ENCODE measurements at places on chromosomes 2 and 18. TPM values are rescaled to one million over a fixed set of nuclear protein-coding genes. Genes with fewer than 3 reads are reported as not detected.

GRCh38 chr18:49725809-49726674, 87.3 kb downstream of the ACAA2 start:
- peak; percentile 72 for DNase-seq

DNA sequence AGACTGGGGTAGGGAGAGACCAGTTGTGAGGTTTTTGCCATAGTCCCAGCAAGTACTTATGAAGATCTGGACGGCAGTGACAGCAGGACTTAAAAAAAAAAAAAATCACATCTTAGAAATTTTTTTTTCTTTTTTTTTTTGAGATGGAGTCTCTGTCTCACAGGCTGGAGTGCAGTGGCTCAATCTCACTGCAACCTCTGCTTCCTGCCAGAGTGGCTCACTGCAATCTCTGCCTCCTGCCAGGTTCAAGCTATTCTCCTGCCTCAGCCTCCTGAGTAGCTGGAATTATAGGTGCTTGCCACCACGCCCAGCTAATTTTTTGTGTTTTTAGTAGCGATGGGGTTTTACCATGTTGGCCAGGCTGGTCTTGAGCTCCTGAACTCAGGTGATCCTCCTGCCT, 22.4 kb upstream of the STAT4 start:
- DNase-seq: no peak

DNA sequence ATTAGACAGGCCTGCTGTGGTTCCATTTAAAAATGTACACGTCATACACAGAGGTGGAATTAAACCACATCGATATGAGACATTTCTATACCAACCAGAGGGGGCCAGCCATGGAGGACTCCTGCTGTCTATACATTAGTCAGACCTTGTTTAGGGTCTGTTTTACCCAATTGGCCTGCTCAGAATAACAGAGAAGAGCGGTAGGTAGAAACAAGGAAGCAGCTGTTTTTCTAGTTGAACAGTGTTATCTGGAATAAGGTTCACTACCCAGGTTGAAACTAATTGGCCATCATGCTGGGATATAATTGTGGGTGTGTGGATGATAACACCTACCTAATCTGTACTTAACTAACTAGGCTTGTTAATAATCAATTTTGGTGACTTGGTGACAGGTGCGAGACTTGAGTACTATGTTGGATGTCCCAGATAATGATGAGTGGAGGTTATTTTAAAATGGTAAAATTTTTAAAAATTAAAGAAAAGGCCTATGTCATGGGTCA, 47.5 kb downstream of the RHBDD1 start:
- no peak for DNase-seq

The SOWAHC gene
- 13.4 TPM for polyA plus RNA-seq

The DNAH6 gene
- polyA plus RNA-seq: 0.13 TPM

- DNase-seq: no peak
These were observed 57.3 kb downstream of the UNC50 start for GRCh38 chr2:98665677-98666076.

The MLPH gene
- 218 TPM for polyA plus RNA-seq

DNA sequence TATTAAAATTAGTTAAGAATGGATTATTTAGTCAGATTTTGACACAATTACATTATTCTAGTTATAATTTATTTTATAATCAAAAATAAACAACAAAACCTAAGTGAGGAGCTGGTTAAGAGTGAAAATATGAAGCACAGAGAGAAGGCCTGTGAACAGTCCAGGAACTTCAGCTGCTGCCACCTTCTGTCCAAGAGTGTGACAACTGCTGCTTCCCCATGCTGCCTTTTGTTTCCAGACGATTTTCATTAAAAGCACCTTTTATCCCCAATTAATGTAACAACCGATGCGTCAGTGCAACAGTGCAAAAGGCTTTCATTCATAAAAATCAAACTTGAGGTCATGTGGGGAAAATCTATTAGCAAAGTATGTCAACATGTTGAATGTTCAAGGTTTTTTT, 363.6 kb downstream of the CTNNA2 start:
- no peak for DNase-seq

DNA sequence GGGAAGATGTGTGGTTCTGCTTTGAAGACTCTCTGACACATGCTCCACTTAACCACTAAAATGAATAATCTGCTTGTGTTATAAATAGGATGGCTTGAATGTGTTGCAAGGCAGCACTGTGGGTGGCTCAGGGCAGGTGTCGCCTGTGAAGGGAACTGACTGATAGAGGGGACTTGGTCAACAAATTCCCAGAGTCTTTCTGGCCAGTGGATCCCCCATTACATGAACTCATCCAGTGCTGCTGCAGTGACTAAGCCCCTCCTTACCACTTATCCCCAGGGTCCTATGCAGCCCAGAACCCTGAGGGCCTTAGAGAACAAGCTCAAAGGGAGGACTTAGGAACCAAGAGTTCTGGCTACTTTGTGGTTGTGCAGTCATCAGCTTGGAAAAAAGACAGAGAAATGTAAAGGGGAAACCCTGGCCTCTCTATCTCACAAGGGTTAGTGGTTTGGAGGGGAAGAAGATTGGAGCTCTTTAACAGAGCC, 226.2 kb upstream of the TNP1 start:
- DNase-seq: no peak

The CDH20 gene
- not detected for polyA plus RNA-seq

GRCh38 chr2:203586206-203586605, 51.1 kb upstream of the RAPH1 start:
- no peak for DNase-seq

- no peak for DNase-seq
These were observed 13.1 kb upstream of the SMAD7 start for GRCh38 chr18:48963586-48964470.

DNA sequence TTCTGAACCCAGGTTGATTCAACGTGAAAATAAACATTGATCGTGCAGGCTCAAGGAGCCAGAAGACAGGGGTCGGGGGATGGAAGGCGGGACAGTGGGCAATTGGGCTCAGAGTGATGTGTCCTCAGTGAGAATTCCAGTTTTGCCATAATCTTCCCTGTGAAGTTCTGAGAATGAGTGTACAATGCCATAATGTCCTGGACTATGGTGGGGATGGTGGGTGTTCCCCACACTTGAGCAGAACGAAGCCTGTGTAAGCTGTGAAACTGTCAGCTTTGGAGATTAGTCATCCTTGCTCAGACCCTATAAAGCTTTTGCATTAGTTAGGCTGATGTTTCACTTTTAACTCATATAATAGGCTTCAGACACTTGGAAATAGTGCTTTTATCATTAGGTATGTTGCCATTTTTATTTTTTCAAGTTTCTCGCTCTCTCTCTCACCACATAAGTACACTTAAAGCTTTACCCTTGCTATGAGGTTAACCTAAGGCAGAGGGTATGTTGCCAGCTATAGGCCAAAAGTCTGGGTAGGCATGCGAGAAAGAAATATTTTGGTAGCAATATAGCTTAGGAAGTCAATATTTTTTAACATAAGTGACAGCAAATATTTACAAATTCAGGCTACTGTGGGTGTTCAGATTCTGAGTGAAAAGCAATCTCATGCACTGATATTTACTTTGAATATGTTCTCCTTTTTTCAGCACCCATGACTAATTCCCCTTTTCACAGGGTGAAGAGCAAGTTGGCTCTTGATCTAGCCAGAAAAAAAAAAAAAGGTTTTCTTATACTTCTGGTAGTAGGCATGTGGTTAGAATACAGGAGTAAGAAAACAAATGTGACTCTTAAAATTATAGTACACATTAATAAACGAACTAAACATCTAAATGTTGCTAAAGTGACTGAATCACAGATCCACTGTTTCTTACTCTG, 47.2 kb downstream of the CDC42EP3 start:
- no peak for DNase-seq

The CNDP1 gene
- polyA plus RNA-seq: not detected

GRCh38 chr18:77168811-77169311, 36.3 kb upstream of the MBP start:
- no peak for DNase-seq

DNA sequence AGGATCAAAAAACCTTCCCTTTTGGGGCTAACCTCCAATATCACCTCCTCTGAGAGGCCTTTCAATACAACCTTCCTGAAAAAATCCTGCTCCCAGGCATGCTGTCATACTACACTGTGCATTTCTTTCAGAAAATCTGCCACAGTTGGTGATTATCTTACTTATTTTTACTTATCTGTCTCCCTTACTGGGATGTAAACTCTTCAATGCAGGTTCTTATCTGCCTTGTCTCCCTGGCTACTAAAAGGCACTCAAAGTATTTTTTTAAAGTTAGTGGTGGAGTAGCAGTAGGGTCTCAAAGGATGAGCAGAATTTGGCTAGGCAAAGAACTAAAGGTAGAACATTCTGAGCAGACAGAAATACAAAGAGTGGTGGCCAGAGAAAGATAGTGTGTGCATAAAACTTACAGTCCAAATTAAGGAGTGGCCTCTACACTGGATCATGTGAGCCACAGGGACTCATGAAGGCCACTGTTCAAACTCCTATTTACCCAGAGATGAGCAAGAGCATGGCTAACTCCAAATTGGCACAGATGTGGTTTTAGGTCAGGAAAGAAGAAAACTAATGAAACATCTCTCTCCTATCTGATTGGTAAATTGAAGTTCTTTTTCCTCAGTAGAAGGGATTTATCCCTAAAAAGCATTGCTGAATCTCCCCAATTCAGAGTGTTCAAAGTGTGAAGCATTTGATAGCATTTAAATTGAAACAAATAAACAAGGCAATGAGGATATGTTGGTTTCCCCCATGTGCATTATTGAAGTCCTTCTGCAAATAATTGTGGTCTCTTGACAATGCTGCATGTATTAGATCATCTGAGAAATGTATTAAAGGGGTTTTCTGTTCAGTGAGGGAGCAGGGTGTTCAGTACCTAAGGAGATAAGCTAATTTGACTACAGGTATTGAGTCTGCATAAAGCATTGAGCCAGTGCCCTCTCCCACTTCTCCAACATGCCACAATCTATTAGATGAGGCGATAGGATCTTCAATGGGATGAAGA, 285.5 kb downstream of the MREG start:
- no peak for DNase-seq

DNA sequence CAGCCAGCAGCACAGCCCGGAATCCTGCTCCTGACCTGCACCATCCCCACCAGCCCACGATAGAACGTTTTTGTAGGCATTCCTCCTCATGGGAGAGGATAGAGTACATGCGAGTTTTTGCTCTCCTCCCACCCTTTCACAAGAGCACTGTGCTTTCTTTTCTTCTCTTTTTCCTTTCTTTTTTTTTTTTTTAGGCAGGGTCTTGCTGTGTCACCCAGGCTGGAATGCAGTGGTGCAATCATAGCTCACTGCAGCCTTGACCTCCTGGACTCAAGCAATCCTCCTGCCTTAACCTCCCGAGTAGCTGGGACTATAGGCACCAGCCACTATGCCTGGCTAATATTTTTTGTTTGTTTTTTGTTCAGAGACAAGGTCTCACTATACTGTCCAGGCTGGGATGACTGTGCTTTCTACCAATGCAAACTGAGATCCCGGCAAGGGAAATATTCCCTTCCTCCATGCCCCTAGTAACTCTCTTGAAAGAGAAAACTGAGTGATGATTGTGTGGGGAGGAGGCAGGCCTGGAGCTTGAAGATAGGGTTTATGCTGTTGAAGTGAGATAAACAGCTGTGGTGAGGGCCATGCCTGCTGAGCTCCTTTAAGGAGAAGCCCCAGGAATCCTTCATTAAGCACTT, 82.6 kb upstream of the TXNDC2 start:
- DNase-seq: no peak

The TMEM247 gene
- polyA plus RNA-seq: not detected

DNA sequence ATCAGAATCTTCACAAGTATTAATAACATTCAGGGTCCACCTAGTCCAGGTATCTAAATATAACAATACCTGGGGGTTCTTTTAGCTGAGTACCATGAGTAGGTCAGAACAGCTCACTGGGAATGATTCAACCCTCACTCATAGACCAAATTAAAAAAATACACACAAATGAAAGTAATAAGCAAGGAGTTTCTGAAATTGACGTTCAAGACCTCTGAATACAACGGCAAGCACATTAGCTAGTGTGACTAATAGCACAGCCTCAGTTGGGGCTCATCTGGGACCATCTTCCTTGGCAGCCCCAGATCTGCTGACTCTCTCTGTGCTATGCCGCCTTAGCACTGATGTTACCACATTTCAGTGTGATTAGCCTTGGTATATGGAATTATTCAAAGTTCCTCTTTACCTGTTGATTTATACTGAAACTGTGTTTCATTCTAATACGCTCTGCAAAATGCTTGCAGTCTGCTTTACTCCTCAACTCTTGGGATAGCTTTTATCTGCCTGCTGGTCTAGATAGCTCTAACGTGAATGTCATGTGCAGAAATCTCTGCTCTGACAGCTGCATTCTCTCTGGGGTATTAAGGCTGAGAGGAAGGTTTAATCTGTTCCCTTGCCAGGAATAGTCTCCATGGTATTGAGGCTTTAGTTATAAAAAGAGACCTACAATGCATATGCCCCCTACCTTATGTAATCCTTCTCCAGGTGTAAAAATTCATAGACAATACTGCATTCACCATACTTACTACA, 153.3 kb downstream of the METTL4 start:
- no peak for DNase-seq

The TMEM37 gene
- 3.3 TPM for polyA plus RNA-seq

The QPCT gene
- polyA plus RNA-seq: 18.7 TPM

DNA sequence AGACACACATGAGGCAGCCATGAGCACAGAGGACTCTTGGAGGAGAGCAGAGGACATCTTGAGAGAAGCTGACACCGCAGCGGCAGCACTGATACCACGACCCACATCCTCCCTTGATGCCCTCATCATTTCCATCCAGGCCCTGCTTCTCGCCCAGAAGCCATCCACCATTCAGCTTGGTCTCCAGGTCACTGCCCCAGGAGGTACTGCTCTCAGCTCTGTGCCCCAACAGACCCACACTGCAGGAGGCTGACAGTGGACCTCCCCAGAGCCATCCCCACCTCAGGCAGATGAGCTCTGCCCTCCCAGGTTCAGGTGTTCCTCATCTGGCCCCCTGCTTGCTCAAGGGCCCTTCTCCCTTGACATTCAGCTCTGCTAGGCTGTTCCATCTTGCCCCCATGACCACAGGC, 74.9 kb downstream of the ACKR3 start:
- no peak for DNase-seq

The FOSL2 gene
- polyA plus RNA-seq: 73.4 TPM

The HOXD10 gene
- 4.3 TPM for polyA plus RNA-seq

DNA sequence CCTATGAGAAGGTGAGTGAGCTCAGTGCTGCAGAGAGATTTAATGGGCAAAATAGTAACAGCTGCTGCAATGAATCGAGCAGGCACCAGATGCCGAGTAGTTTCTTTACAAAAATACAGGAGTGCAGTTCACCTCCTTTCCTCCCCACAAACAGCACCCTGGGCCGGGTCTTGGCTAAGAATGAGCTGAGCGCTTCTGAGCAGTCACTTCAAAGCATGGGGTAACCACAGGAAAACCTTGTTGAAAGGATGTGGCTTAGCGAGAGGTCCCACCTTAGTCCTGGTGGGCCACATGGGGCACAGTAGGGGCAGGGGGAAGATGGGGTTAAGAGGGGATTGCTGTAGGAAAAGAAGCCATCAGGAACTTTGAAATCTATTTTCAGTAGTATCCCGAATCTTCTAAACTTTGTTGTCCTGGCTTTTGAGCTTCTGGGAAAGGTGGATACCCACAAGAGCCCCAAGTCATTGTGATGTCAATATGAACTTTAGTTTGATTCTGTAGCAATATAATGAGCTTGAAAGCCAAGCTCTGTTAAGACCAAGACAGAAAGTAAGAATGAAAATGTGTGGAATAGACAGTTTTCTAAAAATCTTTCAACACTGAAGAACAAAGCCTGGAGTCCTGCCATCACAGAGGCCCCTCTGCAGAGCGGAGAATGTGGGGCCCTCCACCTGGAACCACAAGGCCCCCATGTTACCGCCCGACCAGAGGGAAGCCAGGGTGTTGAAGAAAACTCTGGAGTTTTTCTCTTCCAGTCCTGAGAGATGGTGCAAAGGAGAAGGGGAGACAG, 101.0 kb upstream of the ZNF236 start:
- DNase-seq: no peak

GRCh38 chr18:78041218-78041617, 791.6 kb downstream of the GALR1 start:
- DNase-seq: no peak

The DLX1 gene
- 2.9 TPM for polyA plus RNA-seq

The FRZB gene
- not detected for polyA plus RNA-seq
